Spleen (tissue), 13 donors: ENCODE measurements at places on chromosomes 3 and 15. TPM values are rescaled to one million over a fixed set of nuclear protein-coding genes. Genes with fewer than 3 reads are reported as not detected.
A peak's percentile ranks its signal among the peaks of the same experiment; 100 is the strongest.

- H3K36me3 ChIP-seq, result no peaks in the 10 kb centered on the region
- peaks cover 61% of the 10 kb centered on the region for H3K27me3 ChIP-seq
- DNase-seq, result no peak
- no peak overlapping the region for H3K27ac ChIP-seq
Observed at GRCh38 chr15:73681856-73682599, 2.2 kb upstream of the CD276 start.

GRCh38 chr3:124174476-124174875 lies 182.6 kb upstream of the ROPN1 start:
- H3K4me1 ChIP-seq, result no peaks in the 10 kb centered on the region
- no peaks in the 10 kb centered on the region for H3K27me3 ChIP-seq
- H3K4me3 ChIP-seq, result no peak overlapping the region
- H3K27ac ChIP-seq, result no peak overlapping the region
- no peaks in the 10 kb centered on the region for H3K36me3 ChIP-seq

GRCh38 chr3:18648159-18648558 lies 223.0 kb upstream of the SATB1 start:
- H3K36me3 ChIP-seq, result no peaks in the 10 kb centered on the region
- H3K4me1 ChIP-seq, result no peaks in the 10 kb centered on the region
- H3K4me3 ChIP-seq, result no peak overlapping the region
- DNase-seq, result no peak
- no peaks in the 10 kb centered on the region for H3K27me3 ChIP-seq

DNA sequence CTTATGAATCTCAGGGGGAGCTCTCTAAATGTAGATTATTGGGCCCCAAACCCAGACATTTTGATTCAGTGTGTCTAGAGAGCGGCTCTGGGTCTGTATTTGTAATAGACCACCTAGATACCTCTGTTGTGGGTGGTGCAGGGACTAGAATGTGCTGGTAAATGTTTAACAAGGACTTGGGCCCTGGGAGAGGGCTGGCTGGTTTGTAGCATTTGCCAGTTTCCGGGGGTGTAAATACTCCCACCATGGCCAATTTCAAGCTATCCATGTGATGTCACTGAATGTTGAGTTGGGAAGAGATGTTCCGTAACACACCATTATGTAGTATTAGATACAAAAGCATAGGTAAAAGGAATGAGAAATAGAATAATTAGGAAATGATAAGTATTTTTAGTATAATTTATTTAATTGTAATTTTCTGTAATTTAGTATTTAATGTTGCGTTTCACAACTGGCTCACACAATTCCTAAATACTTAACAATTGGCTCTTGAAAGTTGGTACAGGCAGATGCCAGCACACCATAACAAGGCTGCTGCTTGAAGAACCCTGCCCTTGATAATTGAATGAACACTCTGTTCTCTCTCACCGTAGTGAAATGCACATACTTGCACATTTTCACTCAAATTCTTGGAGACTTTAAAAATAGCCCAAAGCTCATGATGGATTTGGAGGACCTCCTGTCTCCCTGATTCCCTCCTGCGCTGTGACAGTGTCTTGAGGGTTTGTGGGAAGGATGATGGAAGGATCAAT lies 359.2 kb upstream of the PROK2 start:
- no peak for DNase-seq
- H3K27me3 ChIP-seq, result no peaks in the 10 kb centered on the region
- H3K36me3 ChIP-seq, result no peaks in the 10 kb centered on the region
- no peak overlapping the region for H3K4me3 ChIP-seq

- no peaks in the 10 kb centered on the region for H3K4me1 ChIP-seq
- H3K36me3 ChIP-seq, result no peaks in the 10 kb centered on the region
- peak; percentile 25 for DNase-seq
- no peak overlapping the region for H3K4me3 ChIP-seq
- H3K27me3 ChIP-seq, result no peaks in the 10 kb centered on the region
Observed at GRCh38 chr3:76873532-76874242, 166.2 kb upstream of the ROBO2 start.

- H3K4me3 ChIP-seq, result no peak overlapping the region
- no peaks in the 10 kb centered on the region for H3K27me3 ChIP-seq
- no peak for DNase-seq
Observed at GRCh38 chr15:91776104-91776503, 77.4 kb upstream of the SLCO3A1 start.

GRCh38 chr15:75451674-75452363 lies at the start of gene SIN3A:
Gene SIN3A, minus strand, starts transcription at chr15:75451690. Its CDS starts 21,315 bp downstream, at chr15:75430375.
- H3K27me3 ChIP-seq, result no peaks in the 10 kb centered on the region
- peaks cover 53% of the 10 kb centered on the region for H3K4me1 ChIP-seq
- H3K4me3 ChIP-seq, result peak within 1 kb of the TSS; percentile 77
- H3K27ac ChIP-seq, result peak within 1 kb of the TSS; percentile 97
- H3K36me3 ChIP-seq, result no peaks in the 10 kb centered on the region

Gene PPP1R14D
- not detected for total RNA-seq

Gene STRIT1
- not detected for total RNA-seq

Gene BCHE
- total RNA-seq, result 9.2 TPM
